ENCODE measurements at places on chromosomes 2 and 18.

DNA sequence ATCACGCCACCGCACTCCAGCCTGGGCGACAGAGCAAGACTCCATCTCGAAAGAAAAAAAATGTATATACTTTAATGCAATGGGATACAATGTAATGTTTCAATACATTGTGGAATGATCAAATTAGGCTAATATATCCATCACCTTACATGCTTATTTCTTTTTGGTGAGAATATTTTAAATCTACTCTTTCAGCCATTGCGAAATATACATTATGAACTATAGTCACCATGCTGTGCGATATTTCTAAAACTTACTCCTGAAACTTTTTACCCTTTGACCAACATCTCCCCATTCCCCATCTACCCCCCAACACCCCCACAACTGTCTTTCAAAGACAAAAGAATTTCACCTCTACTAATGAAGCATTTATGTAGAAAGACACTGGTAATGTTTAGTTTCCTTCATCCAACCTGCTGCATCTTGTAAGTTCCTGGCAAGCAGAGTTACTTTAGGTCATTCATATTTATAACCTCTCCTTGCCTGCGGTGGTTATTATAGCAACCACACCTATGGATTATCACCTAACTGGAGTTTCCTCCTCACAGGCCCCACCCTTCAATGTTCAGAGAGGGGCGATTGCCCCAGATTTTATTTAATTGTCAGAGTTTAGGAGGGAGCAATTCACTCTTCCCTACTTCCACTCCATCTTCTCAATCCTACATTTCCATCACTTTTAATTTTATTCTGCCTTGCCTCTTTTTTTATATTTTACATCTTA lies 1.2 kb upstream of the ME2 start:
- DNase-seq = no peak

DNA sequence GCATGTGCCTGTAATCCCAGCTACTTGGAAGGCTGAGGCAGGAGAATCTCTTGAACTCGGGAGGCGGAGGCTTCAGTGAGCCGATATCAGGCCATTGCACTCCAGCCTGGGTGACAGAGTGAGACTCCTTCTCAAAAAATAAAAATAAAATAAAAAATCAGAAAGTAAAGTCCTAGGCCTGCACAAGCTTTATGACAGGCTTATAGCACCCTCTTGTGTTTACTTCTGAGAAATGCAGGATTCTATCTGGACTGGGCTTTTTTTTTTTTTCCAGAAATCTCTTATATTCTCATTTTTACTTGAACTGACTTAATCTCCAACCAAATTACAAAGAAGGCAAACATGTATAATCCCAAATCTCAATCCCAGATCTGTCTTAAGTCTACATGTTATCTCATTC lies 26.1 kb upstream of the REG3G start:
- DNase-seq = no peak

GRCh38 chr2:27032495-27033252 lies at the start of gene TMEM214:
TMEM214 (plus strand) TSS chr2:27032965; CDS start chr2:27033016, 51 bp downstream.
- DNase-seq = peak; percentile 48

GRCh38 chr18:44826418-44827259 lies 146.0 kb downstream of the SETBP1 start:
- peak; percentile 83 for DNase-seq

DNA sequence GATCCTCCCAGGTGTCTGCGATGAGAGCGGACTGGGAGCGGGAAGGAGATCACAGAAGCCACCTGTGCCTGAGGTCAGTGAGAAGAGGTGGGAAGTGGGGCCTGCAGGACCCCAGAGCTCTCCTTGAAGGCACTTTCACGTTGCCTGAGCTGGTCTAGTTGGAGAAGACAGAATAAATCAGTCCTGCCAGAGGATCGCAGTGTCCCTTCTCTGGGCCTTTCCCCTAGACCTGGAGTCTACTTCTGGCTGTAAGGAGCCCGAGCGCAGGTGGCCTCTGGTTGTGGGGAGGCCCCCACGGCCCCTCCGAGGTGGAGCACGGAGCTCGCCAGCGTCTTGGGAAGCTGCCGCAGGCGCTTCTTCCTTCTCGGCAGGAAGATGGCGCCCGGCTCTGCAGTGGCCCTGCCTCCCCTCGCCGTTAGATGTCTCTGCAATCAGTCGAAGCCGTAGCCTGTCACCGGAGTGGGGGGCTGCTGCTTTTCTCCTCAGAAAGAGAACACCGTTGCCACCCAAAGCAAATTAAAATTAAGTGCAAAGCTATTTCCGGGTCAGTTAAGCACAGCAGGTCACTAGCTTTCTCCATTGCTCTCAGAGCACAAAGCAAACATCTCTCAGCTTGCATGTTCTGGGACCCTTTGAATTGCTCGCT lies 212.0 kb upstream of the MYT1L start:
- no peak for DNase-seq

DNA sequence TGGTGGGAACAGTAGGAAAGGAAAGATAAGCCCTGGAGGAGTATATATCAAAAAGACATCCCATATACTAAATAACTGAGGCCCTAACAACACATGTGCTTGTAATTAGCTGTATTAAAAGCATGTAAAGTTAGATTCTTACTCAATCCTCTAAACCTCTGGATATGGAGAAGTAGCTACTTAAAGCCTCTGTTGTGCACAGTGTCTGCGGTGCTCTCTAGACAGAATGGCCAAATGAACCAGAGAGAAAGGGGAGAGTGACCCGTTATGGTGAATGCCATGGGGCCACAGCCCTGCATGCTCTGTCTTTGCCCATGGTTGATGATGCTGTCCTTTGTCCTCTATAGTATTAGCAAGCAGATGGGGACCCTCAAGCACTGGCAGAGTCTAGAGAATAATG lies 104.4 kb upstream of the SLC8A1 start:
- DNase-seq = no peak

GRCh38 chr18:62868645-62869044 lies 153.3 kb downstream of the PHLPP1 start:
- DNase-seq = no peak

DNA sequence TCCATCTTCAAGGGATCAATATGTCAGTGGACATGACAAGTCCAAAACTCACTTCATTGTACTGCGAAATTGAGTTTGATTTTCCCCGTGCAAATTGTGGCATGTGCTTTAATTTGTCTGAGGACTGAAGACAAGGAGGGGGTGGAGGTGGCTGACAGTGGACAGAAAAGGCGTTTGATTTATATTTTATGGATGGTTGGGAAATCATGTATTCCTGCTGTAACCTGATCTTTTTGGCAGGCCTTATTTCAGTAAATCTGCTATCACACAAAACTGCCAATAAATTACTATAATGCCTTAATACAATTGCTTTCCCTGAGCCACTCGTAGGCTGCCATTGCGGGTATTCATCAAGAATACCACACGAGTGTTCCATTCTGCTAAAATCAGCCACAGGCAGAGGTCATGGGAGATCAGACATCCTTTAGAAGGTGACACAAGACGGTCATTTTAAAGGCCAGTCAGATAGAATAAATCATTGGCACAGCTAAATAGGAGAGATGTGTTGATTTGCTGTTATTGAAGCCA lies 720.5 kb downstream of the MBD2 start:
- DNase-seq = no peak
